Ovary (tissue), 10 donors: ENCODE measurements at places on chromosomes 6 and 20. TPM values are rescaled to one million over a fixed set of nuclear protein-coding genes. Genes with fewer than 3 reads are reported as not detected.

DNA sequence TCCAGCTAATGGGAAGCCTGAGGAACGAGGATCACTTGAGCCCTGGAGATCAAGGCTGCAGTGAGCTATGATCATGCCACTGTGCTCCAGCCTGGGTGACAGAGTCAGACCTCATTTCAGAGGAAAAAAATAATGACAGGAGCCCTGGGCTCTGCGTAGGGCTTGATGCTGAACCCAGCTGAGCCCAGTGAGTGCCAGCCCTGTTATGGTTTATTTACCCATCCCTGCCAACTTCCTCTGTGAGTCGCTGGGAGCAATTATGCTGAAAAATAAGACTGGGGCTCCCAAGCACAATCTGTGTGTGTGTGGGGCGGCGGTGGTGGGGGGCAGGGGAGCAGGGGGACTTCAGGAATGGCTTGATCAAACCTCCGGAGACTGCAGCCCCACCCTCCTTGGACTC, 75.9 kb upstream of the PMEPA1 start:
- no peak for DNase-seq

GRCh38 chr6:95084867-95085266, 492.5 kb upstream of the MANEA start:
- no peak for DNase-seq

DNA sequence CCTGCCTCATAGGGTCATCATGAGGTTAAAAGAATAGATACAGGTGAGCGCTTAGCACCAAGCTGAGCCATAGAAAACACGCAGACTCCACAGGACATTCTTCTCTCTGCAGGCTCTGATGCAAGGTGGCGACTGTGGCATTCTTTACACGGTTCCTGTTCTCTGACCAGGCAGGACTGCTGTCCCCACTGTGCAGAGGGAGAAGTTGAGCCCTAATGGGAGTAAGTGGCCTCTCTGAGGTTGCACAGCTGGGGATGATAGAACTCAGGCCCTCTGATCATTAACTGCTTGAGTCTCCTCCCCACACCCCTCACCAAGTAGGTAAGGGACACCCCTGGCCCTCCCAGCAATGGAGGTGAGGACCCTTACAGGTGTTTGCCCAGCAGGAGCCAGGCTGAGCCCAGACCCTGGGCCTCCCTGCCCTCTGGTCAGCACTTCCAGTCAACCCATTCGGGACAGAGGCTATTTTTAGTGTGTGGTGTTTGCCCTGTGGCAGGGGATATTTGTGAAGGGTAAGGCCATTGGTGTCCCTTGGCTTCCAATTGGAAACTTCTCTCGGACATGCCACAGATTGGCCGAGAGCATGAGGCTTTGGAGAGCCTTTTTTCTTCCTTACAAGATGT, 116.8 kb downstream of the VEGFA start:
- DNase-seq, result no peak

GRCh38 chr6:83341765-83342164, 89.1 kb downstream of the ME1 start:
- DNase-seq, result no peak

DNA sequence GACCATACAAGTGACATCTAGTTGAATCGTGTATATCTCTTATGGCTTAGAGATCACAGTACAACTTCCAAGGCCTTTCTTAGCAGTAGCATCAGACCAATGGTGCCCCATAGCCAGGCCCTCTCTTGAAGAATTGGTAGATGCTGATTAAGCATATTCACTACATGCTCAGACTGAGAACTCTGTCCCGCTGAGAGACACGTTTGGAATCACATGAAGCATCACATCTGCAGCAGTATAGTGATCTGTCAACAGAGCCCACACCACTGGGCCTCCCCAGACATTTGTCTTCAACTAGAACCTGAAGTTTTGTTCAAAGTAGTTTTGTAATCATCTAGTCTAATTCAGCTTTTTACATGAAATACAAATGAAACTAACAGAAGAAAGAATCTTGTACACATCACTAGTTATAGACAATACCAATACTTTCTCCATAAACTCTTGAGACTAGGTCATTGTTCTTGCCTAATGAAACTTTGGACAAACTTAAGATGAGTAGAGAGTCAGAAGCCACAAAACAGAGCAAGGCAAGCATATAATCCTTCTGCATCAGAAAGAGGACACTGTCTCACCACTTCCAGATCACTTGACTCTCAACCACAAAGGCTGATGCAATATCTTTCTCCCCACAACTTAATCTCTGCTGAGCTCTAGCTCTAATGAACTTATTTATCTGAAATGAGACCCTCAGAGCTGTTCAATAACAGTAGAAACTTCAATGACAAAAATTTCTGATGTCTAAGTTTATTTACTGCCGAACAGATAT, 182.7 kb downstream of the TBX18 start:
- DNase-seq, result no peak

DNA sequence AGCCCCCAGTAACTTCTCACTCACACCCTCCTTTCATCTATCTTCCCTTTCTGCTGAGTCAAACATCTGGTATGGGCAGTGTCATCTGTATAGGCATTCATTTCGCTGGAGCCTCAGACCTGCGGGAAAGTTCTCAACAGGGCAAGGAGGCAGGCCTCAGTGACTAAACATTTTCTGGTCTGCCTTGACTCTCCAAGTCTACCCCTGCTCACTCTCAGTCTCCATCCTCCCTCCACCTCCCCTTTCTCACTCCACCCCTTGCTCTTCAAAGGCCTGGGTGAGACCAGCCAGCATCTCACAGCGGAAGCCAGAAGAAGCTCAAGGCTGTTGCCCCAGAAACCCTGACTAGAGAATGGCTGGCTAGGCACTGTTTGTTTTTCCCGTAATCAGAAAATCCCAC, 105.0 kb upstream of the BEND6 start:
- DNase-seq, result peak; percentile 50

DNA sequence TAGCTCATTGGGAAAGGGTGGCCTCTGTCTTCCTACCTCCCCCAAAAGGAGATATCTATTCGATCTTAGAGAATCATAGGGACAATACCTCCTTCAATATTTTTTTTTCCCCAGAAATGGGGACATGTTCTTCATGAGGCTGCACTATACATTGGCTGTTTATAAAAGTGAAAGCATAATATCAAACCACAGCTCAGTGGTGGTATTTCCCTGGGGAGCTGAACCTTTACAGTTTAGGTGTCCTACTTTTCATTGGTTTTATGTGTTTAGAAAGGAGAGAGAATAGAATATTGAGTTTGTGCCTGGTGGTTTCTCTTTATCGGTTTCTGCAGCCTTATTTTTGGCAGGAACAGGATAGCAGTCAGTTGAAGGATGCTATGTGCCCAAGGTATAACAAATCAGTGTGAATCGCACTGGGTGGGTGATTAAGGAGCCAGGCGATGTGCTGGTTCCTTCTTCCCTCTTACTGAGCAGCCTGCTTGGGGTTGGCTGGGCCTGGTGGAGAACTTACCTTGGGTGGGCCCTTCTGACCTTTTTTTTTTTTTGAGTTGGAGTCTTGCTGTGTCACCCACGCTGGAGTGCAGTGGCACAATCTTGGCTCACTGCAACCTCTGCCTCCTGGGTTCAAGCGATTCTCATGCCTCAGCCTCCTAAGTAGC, 25.2 kb downstream of the UST start:
- DNase-seq, result no peak

DNA sequence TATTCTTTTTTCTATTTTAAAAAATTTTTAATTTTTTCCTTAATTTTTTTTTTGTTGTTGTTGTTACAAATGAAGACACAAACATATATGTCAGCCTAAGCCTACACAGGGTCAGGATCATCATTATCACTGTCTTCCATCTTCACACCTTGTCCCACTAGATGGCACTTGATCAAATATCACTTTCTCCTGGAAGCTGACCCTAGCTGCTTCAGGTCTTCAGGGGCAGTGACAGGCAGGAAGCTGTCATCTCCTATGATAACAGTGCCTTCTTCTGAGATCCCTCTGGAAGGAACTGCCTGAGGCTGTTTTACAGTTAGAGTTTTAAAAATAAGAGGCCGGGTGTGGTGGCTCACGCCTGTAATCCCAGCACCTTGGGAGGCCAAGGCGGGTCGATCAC, 70.2 kb upstream of the EEF1E1 start:
- no peak for DNase-seq

- no peak for DNase-seq
Measured at GRCh38 chr6:45872827-45873365, 142.8 kb downstream of the CLIC5 start.

DNA sequence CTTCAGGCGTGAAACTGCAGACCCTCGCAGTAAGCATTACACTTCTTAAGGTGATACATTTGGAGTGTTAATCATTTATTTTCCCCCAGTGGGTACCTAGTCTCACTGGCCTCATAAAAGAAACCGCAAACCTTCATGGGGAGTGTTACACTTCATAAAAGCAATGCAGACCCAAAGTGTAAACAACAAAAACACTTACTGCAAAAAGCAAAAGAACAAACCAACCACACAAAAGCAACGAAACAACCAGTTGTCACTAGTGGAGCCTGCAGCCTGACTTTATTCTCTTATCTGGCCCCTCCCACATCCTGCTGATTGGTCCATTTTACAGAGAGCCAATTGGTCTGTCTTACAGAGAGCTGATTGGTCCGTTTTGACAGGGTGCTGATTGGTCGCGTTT, 23.8 kb downstream of the LY86 start:
- DNase-seq, result no peak

DNA sequence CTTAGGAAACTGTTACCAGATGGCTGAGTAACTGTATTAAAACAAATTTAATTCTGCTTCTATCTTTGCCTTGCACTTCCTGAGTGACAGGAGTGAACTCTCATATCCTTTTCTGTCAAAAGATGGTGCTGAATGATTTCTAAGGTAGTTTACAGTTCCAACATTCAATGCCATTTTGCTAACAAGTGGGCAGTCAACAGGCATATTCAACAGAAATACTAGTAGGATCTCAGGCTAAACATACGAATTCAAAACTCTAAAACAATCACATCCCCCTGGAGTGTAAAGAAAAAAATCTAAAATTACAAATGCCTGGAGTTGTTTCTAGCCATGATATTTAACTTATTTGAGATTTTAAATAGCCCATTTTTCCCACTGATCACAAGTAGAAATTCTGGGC, 6.7 kb downstream of the PSMB9 start:
- no peak for DNase-seq

- no peak for DNase-seq
Measured at GRCh38 chr6:25714765-25715164, 39.8 kb upstream of the SLC17A4 start.

DNA sequence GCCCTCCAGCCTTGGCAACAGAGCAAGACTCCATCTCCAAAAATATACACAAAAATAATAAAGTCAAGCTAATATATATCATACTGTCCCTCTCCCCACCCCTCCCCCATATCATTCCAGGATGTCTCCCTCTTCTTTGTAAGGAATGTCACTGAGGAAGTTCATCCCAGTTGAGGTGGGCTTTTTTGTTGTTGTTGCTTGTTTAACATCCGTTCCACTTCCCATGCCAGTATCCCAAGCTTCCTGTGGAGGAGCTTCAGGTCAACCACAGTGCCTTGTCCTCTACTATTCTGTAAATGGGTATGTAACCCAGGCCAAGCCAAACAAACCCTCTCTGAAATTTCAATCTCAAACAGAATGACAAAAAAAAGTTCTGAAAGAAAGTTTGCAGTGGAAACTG, 19.0 kb upstream of the PTPN1 start:
- DNase-seq, result no peak

- DNase-seq, result no peak
Measured at GRCh38 chr6:80642452-80642851, 536.0 kb downstream of the BCKDHB start.

- DNase-seq, result no peak
Measured at GRCh38 chr6:140203661-140204147, 829.3 kb upstream of the CITED2 start.

DNA sequence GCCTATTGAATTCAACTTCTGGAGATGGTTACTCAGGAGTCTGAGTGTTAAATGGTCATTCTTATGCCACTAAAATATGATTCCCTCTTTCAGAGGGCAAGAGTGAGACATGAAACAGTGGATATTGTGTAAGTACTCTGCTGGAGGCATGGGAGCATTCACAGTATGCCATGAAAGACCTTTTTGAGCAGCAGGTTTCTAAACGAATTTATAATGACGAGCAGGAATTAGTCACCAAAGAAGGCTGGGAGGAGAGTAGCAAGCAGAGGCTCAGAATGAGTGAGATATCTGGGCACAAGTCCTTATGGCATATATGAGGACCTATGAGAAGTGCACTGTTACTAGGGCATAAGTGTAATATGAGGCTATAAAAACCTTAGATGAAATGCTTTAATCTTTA, 10.9 kb upstream of the MYB start:
- DNase-seq, result no peak

LIME1 gene
- total RNA-seq, result 8.5 TPM

LGSN gene
- not detected for total RNA-seq

HCRTR2 gene
- total RNA-seq, result not detected

HAO1 gene
- total RNA-seq, result not detected

COL20A1 gene
- total RNA-seq, result 0.54 TPM

LAMP5 gene
- total RNA-seq, result 0.91 TPM

KCNK5 gene
- total RNA-seq, result 7.9 TPM
